ENCODE measurements at places on chromosomes 3 and 15.

DNA sequence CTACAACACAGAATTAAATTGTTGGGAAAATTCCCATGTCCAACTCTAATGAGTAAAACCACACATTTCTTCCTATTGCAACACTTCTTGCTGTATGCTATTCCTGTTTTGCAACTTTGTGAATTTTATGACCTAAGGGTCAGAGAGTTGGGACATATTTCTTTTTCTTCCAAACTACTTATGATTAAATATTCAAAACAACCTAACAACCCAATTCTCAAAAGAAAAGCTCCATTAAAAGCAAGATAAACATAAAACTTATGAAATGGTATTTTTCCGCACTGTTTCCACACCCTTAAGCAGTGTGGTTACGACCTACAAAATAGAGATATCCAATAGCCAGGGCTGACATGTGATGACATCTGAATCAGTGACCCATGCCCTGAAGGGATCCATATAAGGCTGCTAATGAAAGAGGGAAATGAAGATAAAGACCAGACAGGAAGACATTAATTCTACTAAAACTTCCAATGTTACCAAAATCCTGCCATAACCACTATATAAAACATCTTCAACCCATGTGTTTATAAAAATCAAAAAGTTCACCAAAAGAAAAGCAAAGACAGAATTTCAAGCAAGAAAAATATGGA, 45.6 kb downstream of the DMXL2 start:
- DNase-seq = no peak

DNA sequence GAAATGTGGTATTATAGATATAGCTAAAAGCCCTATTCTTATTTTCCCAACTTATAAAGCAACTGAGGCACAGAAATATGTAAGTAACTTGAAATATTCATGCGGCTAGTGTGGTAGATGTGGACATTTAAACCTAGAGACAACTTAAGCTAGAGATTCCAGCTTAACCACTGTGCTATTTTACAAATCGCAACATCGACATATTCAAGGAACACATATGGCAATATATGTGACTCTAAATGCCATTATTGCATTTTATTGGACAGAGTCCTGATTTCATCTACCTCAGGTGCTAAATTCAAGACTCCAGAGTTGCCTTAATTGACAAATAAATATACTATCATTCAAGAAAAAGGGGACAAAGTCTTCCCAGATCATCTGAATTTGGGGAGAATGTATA, 442.3 kb downstream of the NLGN1 start:
- DNase-seq = no peak

- no peak for DNase-seq
Observed at GRCh38 chr15:63752075-63752684, 81.6 kb downstream of the HERC1 start.

- DNase-seq = no peak
Observed at GRCh38 chr3:40979962-40980361, 219.3 kb upstream of the CTNNB1 start.

DNA sequence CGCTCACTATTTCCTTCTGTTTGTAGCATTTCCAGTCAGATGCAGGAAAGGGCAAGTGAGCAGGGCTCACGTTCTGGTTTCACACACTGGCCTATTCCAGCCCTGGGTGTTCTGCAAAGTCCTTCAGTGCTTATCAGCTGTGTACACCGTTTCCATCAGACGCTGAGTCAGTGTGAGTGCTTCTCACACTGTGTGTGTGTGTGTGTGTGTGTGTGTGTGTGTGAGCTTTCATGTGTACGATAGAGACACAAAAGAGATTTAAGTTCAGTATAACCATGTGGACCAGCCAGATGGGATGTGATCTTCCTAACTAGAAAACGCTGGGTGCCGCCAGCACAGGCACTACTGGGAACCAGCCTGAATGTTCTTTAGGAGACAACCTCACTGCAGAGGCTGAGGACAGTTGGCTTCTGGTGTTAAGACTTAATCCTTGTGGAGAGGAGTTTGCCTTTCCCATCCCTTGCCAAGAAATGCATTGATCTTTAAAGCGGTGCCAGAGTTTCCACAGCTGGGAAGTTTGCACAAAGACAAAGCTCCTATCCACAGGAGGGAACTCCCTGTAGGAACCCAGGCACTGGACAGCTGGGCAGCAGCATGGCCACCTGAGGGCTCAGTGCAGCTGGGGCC, 3.9 kb upstream of the CHSY1 start:
- DNase-seq = no peak

GRCh38 chr15:71054286-71054952, 60.9 kb upstream of the THSD4 start:
- DNase-seq = no peak

- no peak for DNase-seq
Observed at GRCh38 chr15:41873711-41874110, 20.1 kb downstream of the SPTBN5 start.

DNA sequence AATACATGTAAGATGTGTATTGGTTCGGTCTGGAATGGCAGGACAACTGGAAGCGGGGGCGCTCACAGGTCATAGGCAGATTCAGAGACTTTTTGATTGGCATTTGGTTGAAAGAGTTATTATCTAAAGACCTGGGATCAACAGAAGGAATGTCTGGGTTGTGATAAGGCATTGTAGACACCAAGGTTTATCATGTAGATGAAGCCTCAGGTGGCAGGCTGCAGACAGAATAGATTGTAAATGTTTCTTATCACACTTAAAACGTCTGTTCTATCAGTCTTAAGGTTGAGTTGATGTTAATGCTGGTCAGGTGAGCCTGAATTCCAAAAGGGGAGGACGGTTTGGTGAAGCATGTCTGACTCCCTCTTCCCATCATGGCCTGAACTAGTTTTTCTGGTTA, 295.9 kb upstream of the PROK2 start:
- DNase-seq = no peak

DNA sequence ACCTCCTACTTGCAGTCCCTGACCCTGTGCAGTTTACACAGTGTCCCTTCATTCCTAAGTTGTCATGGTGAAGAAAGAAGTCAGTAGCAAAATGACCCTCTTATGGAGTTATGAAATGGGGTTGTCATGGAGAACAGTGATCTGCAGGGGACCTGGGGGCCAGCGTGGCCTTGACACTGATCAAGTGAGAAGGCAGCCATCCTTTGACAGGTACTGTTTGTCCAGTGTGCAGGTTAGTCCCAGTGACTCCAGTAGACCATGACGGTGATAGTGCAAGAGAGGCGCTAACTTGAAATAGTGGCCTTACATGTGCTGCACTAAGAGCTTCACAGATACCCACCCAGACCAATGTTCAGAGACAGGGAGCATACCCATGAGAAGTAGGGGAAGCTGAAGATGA, 87.9 kb downstream of the IL12A start:
- no peak for DNase-seq

- no peak for DNase-seq
Observed at GRCh38 chr3:46965151-46965550, 11.4 kb downstream of the CCDC12 start.

DNA sequence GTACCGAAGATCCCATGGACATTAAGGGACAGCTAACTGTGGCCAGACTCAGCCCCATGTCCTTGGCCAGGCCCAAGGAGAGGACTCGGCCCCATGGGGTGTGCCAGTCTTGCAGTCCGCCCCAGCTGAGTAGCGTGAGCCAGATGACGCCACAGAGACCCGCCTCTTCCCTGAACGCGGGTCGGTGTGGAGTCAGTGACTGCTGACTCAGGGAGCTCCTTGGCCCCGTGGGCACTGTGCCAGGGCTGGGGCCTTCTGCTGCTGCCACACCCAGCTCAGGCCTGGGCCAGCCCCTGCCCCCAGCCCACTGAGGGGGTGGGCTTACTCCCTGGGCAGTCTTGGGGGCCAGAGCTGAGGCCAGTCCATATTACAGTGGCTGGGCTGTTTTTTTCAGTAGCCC, 52.8 kb downstream of the PLXNA1 start:
- DNase-seq = no peak

- no peak for DNase-seq
Observed at GRCh38 chr3:28295898-28296490, 52.5 kb upstream of the ZCWPW2 start.

- DNase-seq = no peak
Observed at GRCh38 chr3:12394569-12395271, 89.6 kb upstream of the TSEN2 start.

DNA sequence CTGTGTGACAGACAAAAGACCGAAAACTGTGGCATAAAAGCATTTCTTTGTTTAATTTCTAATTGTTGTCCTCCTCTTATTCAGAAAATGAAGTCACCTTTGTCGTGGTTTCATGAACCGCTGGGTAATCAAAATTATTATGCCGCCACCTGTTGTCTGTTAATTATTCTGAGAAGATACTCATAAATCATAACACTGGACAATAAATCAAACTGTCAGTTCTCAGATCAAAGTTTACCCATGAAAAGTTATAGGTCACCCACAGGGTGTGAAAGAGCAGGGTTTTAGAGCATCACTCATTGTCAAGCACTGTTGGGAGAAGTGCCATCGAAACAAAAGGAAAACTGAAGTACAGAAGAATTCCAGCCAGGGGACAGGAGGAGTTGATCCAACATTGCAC, 474.3 kb downstream of the NR2F2 start:
- no peak for DNase-seq

DNA sequence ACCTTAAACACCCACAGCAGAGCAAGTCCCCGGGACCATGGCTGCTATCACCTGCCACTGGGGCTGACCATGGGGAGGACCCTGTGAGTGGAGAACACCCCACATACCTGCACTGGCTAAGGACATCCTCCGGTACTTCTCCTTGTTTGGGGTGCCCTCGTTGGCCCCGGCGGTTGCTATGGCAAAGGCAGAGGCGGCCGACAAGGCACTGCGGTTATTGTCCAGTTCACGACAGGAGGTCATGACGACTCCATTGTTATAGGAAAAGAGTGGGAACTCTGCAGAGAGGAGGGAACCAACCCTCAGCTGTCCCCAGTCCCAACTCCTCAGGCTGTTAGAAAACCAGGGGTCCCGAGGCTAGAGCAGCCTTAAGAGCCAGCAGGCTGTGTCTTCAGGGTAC, 54.8 kb upstream of the CTSH start:
- DNase-seq = no peak

DNA sequence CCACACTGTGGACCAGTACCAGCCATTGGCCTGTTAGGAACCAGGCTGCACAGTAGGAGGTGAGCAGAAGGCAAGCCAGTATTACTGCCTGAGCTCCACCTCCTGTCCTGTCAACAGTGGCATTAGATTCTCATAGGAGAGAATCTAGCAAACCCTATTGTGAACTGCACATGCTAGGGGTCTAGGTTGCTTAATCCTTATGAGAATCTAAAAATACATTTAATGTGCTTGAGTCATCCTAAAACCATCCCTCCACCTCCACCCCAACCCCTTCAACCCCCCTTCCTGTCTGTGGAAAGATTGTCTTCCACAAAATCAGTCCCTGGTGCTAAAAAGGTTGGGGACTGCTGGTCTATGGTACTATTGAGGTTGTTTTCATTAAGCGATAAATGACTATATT, 49.3 kb upstream of the KCNAB1 start:
- DNase-seq = no peak

DNA sequence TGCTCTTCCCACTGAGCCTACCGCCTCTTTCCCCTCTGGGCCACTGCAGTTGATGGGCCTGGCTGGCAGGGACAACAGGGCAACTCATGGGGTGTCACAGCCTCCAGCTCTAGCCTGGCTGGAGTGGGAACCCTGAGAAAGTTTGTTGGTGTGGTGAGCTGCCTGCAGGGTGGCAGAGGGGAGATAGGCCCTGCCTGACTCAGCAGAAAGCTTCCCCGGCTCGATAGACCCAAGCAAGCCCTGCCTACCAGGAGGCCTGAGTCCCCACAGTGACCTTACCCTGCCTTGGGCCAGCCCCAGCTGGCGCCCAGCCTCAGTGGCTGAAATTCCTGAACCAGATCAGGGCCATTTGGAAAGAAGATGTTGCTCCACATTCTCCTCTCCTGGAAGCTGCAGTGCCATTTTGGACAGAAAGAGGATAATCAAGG, 29.4 kb downstream of the ABTB1 start:
- no peak for DNase-seq

DNA sequence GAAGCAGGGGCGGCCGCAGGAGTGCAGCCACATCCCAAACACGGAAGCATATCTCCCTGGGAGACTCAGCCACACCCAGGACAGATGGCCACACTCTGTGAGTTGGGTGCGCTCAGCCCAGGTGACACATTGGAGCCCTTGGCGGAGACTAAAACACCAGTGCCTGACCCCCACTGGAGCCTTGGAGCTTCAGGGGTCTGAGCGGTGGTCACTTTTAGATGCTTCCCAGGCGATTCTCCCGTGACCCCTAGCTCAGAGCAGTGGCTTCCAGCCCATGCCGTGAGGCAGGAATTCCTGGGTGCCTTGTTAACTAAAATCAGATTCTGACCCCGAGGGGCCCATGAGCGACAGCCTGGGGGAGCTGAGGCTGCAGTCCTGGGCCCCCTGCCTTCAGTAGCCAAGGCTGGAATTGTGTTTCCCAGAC, 54.5 kb downstream of the PLXNA1 start:
- no peak for DNase-seq

DNA sequence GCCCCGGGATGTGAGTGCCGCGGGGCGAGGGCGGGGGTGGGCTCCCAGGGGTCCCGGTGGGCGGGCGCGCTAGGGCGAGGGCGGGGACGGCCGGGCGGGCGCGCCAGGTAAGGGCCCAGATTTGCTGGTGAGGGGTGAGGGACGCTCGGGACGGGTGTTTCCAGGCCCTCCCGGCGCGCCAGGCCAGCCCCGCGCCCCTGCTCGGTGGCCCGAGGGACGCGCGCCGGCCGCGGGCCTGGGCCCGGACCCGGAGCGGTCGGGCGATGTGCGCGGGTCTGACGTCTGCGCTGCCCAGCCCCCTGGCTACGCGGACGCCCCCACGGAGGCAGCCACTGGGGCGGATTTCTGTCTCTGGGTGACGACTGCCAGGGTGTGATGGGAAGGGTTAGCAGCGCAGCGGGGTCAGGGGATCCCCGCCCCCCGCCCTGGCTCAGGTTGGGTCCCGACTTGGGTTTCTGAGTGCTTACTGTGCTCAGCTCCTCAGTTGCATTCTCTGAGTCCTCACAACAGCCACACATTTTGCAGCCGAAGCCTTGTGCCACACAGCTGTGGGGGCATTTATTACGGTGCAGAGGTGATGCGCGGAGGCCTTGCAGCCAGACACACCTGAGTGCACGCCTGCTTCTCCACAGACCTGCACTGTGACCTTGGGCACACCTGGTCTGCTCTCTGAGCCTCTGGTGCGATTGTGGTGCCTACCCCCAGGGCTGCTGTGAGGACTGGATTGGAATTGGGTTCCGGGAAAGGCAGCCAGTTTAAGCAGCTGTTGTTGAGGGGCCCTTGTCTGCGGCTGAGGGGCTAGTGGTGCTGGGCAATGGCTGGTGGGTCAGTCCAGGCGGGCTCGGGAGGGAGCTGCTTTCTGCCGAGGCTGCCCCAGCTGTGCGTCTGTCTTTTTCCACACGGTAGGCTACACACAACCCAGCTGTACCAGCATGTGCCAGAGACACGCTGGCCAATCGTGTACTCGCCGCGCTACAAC, 523 bp downstream of the HDAC11 start:
- DNase-seq = no peak

- DNase-seq = no peak
Observed at GRCh38 chr3:64267721-64268604, 42.7 kb upstream of the PRICKLE2 start.

DNA sequence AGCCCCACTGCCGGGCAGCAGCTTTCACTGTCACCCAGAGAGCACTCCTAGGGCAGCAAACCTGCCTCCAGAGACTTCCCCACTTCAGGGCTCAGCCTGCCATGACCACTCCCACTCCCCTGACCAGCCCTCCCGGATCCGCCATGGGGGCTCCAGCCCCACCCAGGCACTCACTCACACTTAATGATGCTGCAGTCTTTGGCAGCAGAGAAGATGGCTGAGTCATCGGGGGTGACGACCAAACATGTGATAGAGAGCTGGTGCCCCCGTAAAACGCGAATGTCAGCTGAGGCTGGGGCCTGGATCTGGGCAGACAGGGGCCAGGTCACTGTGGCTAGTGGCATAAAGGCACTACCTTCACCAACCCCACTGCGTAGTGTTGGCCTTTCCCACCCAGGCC, 4.7 kb downstream of the RRP9 start:
- DNase-seq = no peak

Measured in NCI-H1930 (cell line).